ENCODE measurements at places on chromosomes 11 and 22.

DNA sequence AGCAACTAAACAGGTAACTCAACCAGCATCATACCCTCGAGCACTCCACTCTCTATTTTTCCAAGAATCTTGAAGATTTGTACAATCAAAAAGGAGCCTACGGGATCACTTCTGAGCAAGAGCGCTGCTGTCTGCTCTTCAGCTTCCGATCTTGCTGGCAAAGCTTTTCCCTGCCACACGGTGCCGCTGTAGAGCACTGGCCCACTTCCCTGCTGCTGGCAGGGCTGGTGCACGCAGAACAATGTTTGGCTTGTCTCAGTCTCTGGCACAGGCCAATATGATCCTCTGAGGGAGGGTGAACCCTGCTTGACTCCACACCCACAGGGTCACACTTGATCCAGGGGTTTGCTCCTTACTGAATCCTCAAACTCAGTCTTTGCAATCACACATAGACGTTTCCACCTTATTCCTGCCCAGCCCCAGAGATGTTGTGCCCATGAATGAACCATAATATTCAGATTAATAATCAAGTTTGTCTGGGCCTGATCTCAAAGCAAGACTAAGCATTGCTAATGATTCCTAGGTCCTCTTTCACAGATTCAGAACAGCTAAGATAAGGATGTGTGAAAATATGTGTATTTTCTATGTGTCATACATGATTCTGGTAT is 536.6 kb downstream of the SOX6 start:
- peak; percentile 26 for DNase-seq

DNA sequence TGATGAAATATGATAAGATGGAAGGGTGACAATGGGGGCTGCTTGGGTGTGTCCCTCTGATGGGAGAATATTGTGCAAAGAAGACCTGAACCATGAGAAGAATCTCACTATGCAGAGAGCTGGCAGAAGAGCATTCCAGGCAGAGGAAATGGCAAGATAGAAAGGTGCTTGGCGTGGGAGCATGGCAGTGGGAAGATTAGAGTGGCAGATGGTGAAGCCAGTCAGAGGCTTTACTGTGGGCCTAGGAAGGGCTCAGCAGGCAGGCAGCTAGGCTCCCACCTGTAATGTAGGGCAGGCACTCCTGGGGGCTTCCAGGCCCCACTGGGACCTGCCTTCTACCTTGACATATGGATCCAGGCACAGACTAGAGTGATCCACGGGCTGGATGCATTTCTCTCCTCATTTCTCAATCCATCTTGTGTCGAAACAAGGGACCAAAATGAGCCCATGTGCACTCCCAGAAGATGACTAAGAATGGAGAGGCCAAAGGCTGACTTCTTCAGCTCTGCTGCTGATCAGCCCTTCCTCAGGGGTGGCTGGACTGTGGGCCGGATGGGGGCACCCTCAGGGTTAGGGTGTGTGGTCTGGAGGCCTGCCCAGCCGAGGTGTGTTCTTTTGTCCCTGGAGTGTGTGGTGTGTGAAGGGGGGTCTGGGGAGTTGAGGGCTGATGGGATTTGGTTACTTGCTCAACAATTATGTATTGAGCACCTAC is 88.3 kb downstream of the TSPAN18 start:
- no peak for DNase-seq

DNA sequence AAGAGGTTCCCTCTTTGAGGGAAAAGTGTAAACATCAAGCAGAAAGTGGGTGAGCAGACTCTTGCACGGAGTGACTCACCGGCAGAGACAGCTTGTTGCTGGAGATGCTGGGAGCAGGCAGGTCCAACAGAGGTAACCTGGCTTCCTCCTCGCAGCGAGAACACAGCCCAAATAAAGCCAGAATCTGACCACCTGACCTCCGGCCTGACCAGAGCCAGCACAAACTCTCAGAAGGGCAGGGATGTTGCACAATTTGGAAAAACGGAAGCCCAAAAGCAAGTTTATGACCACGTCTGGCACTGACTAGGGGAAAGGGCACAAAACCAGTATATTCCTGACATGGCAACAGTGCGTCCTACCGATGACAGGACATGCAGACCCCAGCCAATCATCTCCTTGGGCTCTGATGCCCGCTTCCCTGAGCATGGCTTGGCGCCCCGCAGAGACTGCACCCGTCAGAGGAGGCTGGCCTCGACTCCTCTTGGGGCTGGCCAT is 5.4 kb downstream of the SMCO4 start:
- DNase-seq, result no peak

DNA sequence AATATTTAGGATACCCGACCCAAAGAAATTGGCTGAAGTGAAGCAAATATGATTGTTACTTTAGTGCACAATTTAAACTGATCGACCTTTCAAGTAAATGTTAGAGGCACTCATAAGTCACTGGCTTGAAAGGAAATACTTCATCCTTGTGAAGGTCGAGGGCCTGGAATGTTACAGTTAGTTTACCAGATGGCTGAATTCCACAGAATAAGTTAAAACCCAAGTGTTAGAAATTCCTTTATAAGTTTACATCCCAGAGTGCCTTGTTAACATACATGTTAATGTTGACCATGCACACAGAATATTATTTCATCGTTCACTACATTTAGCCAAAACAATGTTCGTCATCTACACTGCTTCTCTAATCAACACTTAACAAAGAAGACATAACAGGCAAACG is 235.5 kb upstream of the ANO3 start:
- no peak for DNase-seq

GRCh38 chr11:102154806-102155205 is 44.6 kb downstream of the YAP1 start:
- DNase-seq, result no peak

- DNase-seq, result no peak
These were observed 25.5 kb downstream of the GNAZ start for GRCh38 chr22:23095733-23096342.

DNA sequence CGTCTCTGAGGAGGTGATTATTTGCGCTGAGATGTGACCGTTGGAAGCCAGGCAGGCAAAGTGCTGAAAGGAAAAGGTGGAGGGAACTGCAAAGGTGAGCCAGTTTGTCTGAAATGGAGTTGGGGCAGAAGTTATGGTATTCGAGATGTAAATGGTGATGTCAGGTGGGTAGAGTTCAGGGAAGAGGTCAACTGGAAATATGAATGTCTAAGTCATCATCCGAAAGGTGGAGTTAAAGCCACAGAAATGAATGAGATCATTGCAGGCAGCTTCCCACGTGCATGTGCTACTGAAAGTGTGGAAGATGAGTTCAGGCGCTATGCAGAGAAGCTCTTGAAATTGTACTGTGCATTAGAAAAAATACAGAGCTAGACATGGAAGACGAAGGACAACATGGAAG is 2.2 kb upstream of the BPIFC start:
- no peak for DNase-seq

DNA sequence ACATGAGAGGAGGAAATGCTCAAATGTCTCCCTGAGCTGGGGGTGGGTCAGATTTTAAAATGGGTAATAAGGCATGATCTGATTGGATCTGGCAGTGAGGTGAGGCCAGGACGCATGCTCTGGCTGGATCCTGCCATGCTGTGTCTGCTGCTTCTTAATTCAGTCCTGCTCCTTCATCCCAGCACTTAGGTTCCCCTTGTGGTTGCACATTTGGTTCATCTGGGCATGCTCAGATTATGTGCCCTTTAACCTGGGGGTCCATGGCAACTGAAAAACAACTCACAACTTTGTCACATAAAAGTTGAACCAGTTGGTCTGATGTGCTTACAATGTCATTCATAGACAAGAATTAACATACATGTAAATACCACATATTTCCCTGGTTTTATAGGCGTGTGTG is 67.9 kb downstream of the PIWIL4 start:
- no peak for DNase-seq

GRCh38 chr11:68146010-68146540 is 24.9 kb upstream of the CHKA start:
- DNase-seq, result no peak

Data from stimulated activated CD4-positive, alpha-beta T cell treated with anti-CD3 and anti-CD28 coated beads, Interleukin-4, amount 100 ng/mL, for 24 hours (primary cell).